Stomach (tissue), 19 donors: ENCODE measurements at places on chromosomes 4 and X. TPM values are rescaled to one million over a fixed set of nuclear protein-coding genes. Genes with fewer than 3 reads are reported as not detected.

DNA sequence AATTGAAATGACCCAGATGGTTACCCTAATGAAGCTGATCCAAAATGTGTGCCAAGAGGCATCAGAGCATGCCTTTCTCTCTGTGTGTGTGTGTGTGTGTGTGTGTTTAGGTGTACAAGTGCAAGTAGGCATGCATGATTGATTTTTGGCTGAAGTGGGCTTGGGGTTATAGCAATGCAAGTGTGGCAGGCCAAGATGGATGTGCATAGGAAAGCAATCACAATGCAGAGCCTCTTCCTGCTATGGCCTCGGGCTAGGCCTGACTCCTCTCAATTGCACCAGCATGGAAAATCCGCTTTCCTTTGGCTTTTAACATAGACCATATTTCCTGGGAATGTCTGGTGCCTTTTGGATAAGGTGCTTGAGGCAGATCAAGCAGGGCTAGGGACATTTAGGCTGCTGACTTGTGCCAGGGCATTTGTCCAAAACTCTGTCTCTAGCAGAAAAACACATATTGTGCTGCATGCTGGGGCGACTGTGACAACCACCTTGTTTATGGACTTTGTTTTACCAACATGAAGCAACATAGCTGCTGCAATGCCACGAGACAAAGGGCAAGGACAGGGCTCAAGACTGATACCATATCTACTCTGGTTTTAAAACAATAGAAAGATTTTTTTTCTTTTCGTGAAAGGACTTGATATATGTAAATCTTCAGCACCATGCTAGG, 395.7 kb downstream of the RAPGEF2 start:
- H3K27me3 ChIP-seq: no peaks in the 10 kb centered on the region
- H3K4me3 ChIP-seq: no peak overlapping the region
- no peaks in the 10 kb centered on the region for H3K36me3 ChIP-seq
- peak; percentile 32 for DNase-seq
- H3K27ac ChIP-seq: no peak overlapping the region

GRCh38 chr4:138832563-138832962, 183.0 kb upstream of the NOCT start:
- H3K27ac ChIP-seq: no peak overlapping the region
- H3K36me3 ChIP-seq: no peaks in the 10 kb centered on the region
- H3K4me3 ChIP-seq: no peak overlapping the region
- no peaks in the 10 kb centered on the region for H3K4me1 ChIP-seq
- H3K27me3 ChIP-seq: no peaks in the 10 kb centered on the region
- DNase-seq: no peak

DNA sequence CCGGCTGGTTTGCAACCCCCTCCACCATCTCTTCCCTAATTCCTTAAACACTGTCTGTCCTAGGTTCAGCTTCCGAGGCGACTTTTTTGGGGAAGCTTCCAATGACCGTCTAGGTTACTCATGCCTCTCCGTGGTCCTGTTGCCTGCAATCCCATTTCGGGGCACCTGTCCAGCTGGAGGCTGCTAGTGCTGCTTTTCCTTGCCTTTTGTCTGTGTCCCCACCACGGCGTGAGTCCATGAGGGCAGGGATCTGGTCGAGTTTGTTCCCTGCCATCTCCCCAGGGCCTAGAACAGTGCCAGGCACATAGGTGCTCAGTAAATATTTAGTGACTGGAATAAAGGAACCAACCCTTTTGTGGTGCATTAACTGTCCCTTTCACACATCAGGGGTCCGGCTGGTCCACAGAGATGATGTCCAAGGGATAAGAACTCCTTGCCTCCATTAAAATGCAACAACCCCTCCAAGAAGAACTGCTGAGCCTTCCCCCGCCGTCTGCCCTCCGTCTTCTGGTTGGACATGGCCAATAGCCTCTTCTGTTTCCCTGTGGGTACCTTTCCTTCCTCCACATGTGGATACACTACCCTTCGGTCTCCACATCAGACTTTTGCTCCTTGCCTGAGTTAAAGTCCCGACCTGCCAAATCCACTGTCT, 5.7 kb upstream of the SORCS2 start:
- peaks cover 59% of the 10 kb centered on the region for H3K27me3 ChIP-seq
- peaks cover 4% of the 10 kb centered on the region for H3K4me1 ChIP-seq
- no peak overlapping the region for H3K27ac ChIP-seq
- no peak overlapping the region for H3K4me3 ChIP-seq

GRCh38 chr4:7197910-7198309, 5.6 kb downstream of the SORCS2 start:
- DNase-seq: peak; percentile 41
- H3K36me3 ChIP-seq: no peaks in the 10 kb centered on the region
- no peak overlapping the region for H3K4me3 ChIP-seq
- no peak overlapping the region for H3K27ac ChIP-seq
- H3K27me3 ChIP-seq: peaks cover 21% of the 10 kb centered on the region
- H3K4me1 ChIP-seq: peaks cover 9% of the 10 kb centered on the region

GRCh38 chr4:159252491-159252890, 149.6 kb downstream of the RAPGEF2 start:
- H3K36me3 ChIP-seq: peaks cover 21% of the 10 kb centered on the region
- H3K27ac ChIP-seq: peak overlapping the region; percentile 23
- H3K4me1 ChIP-seq: peaks cover 13% of the 10 kb centered on the region
- no peak overlapping the region for H3K4me3 ChIP-seq

- peaks cover 8% of the 10 kb centered on the region for H3K4me1 ChIP-seq
- H3K27me3 ChIP-seq: no peaks in the 10 kb centered on the region
- no peaks in the 10 kb centered on the region for H3K36me3 ChIP-seq
- H3K27ac ChIP-seq: peak overlapping the region; percentile 84
- DNase-seq: peak; percentile 46
- H3K4me3 ChIP-seq: no peak overlapping the region
Observed at GRCh38 chr4:4990857-4991540, 28.3 kb downstream of the CYTL1 start.

DNA sequence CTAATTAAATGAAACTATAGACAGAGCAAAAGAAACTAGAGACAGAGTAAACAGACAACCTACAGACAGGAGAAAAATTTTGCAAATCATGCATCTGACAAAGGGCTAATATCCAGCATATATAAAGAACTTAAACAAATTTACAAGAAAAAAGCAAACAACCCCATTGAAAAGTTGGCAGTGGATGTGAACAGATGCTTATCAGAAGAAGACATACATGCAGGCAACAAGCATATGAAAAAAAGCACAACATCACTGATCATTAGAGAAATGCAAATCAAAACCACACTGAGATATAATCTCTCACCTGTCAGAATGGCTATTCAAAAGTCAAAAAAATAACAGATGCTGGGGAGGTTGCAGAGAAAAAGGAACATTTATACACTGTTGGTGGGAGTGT, 14.8 kb downstream of the ZNF280C start:
- H3K4me3 ChIP-seq: no peak overlapping the region
- DNase-seq: no peak

DNA sequence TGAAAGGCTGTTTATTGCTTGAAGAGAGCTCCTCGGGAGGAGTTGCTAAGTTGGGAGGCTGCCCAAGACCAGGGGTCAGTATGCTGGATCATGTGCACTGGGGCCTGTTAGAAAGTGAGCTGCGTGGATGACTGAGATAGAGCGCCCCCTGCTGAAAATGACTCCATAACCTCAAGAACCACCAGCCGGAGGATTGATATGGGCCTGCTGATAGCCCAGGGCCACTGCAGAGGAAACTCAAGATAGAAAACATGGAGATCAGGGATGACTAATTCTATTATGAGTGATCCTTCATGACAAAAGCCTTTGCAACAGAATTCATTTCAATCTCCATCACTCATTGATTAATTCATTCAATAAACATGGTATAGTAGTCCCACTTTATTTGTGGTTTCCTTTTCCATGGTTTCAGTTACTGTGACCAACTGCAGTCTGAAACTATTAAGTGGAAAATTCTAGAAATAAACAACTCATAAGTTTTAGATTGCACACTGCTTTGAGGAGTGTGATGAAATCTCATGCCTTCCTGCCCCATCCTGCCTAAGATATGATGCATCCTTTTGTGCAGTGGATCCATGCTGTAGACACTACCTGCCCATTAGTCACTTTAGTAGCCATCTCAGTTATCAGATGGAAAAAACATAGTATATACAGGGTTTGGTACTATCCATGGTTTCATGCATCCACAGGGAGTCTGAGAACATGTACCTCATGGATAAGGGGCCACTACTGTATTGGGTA, 126.7 kb upstream of the MBNL3 start:
- H3K4me1 ChIP-seq: no peaks in the 10 kb centered on the region
- no peaks in the 10 kb centered on the region for H3K36me3 ChIP-seq

DNA sequence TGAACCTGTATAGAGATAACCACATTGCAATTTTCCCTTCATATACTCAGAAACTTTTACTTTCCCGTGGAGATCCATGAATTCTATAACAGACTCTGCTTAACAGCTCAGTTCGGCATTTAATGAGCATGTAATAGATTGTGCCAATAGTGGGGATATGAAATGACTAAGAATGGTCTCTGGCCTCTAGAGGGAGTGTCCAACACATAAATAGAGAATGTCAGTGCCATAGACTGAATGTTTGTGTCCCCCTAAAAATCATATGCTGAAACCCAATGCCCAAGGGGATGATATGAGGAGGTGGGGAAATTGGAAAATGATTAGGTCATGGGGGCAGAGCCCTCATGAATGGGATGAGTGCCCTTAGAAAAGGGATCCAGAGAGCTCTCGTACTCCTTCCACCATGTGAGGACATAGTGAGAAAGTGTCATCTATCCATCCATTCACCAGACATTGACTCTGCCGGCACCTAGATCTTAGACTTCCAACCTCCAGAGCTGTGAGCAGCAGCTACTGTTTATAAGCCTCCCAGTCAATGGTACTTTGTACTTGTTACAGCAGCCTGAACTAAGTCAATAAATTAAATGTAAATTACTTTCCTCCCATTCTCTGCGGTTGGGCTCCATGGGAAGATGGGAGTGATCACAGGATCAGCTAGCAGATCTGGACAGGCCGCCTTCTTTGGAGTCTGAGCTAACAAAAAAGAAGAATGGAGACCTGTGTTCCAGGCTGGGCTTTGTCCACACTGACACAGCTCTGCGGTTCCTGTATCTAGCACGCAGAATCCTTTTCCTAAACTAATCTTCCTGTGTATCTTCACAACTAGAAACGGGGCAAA, 28.1 kb upstream of the HPSE start:
- peak; percentile 55 for DNase-seq
- H3K27me3 ChIP-seq: no peaks in the 10 kb centered on the region
- no peaks in the 10 kb centered on the region for H3K4me1 ChIP-seq
- H3K27ac ChIP-seq: no peak overlapping the region

DNA sequence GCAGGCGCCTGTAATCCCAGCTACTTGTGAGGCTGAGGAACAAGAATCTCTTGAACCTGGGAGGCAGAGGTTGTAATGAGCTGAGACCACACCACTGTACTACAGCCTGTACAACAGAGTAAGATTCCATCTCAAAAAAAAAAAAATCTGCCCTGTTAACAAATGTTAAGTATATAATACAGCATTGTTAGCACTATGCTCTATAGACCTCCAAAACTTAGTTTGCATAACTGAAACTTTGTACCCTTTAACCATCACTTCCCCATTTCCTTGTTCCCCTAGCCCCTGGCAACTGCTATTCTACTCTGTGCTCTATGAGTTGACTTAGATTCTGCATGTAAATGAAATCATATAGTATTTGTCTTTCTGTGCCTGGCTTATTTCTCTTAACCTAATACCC, 76.7 kb downstream of the TAB3 start:
- H3K27ac ChIP-seq: no peak overlapping the region
- no peaks in the 10 kb centered on the region for H3K36me3 ChIP-seq
- no peak for DNase-seq
- H3K27me3 ChIP-seq: no peaks in the 10 kb centered on the region

- DNase-seq: no peak
- no peak overlapping the region for H3K27ac ChIP-seq
- no peak overlapping the region for H3K4me3 ChIP-seq
- no peaks in the 10 kb centered on the region for H3K4me1 ChIP-seq
Observed at GRCh38 chrX:71439420-71439819, 73.3 kb downstream of the TAF1 start.

GRCh38 chrX:115372152-115372551, 82.6 kb downstream of the LUZP4 start:
- no peaks in the 10 kb centered on the region for H3K36me3 ChIP-seq
- DNase-seq: peak; percentile 60
- H3K4me1 ChIP-seq: no peaks in the 10 kb centered on the region
- H3K27ac ChIP-seq: no peak overlapping the region

GRCh38 chr4:7227008-7227407, 34.7 kb downstream of the SORCS2 start:
- DNase-seq: no peak
- no peaks in the 10 kb centered on the region for H3K36me3 ChIP-seq
- H3K27ac ChIP-seq: no peak overlapping the region
- H3K4me1 ChIP-seq: no peaks in the 10 kb centered on the region
- H3K4me3 ChIP-seq: no peak overlapping the region

GRCh38 chr4:55675196-55675793, 39.2 kb upstream of the NMU start:
- no peaks in the 10 kb centered on the region for H3K36me3 ChIP-seq
- no peaks in the 10 kb centered on the region for H3K4me1 ChIP-seq
- no peaks in the 10 kb centered on the region for H3K27me3 ChIP-seq
- H3K4me3 ChIP-seq: no peak overlapping the region
- H3K27ac ChIP-seq: no peak overlapping the region

- H3K4me3 ChIP-seq: no peak overlapping the region
- H3K4me1 ChIP-seq: peaks cover 46% of the 10 kb centered on the region
- no peaks in the 10 kb centered on the region for H3K36me3 ChIP-seq
- H3K27ac ChIP-seq: peak overlapping the region; percentile 71
- peaks cover 51% of the 10 kb centered on the region for H3K27me3 ChIP-seq
Observed at GRCh38 chr4:1168191-1169101, 3.9 kb downstream of the SPON2 start.

DNA sequence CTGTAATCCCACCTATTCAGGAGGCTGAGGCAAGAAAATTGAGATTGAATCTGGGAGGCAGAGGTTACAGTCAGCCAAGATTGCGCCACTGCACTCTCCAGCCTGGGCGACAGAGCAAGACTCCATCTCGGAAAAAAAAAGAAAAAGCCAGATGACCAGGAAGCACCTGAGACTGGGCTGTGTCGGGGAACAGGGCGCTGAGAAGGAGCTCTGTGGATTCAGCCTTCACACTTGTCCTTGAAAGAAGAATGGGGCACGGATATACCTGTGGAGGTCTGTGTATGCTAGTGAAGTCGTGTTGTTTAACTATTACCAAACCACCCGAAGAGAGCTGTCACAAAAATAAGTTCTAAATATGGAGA, 39.3 kb upstream of the TADA2B start:
- H3K36me3 ChIP-seq: peaks cover 100% of the 10 kb centered on the region
- no peak overlapping the region for H3K4me3 ChIP-seq
- no peaks in the 10 kb centered on the region for H3K4me1 ChIP-seq
- H3K27ac ChIP-seq: no peak overlapping the region

- no peaks in the 10 kb centered on the region for H3K27me3 ChIP-seq
- H3K36me3 ChIP-seq: no peaks in the 10 kb centered on the region
- no peak for DNase-seq
- H3K4me3 ChIP-seq: no peak overlapping the region
- H3K27ac ChIP-seq: no peak overlapping the region
Observed at GRCh38 chrX:68705986-68706385, 58.5 kb downstream of the STARD8 start.

The KLB gene
- not detected for total RNA-seq

The GABRE gene
- total RNA-seq: 7.6 TPM

The HTT gene
- total RNA-seq: 39.0 TPM

The CT45A10 gene
- not detected for total RNA-seq

The P2RY4 gene
- total RNA-seq: 0.73 TPM

The UGT2B11 gene
- not detected for total RNA-seq

The VSIG4 gene
- 45.4 TPM for total RNA-seq

The RAB40AL gene
- 0.55 TPM for total RNA-seq

The TMEM35A gene
- total RNA-seq: 4.3 TPM

The PLXNB3 gene
- 43.3 TPM for total RNA-seq

The LRIT3 gene
- not detected for total RNA-seq
